ENCODE measurements at places on chromosomes 16 and 17.

DNA sequence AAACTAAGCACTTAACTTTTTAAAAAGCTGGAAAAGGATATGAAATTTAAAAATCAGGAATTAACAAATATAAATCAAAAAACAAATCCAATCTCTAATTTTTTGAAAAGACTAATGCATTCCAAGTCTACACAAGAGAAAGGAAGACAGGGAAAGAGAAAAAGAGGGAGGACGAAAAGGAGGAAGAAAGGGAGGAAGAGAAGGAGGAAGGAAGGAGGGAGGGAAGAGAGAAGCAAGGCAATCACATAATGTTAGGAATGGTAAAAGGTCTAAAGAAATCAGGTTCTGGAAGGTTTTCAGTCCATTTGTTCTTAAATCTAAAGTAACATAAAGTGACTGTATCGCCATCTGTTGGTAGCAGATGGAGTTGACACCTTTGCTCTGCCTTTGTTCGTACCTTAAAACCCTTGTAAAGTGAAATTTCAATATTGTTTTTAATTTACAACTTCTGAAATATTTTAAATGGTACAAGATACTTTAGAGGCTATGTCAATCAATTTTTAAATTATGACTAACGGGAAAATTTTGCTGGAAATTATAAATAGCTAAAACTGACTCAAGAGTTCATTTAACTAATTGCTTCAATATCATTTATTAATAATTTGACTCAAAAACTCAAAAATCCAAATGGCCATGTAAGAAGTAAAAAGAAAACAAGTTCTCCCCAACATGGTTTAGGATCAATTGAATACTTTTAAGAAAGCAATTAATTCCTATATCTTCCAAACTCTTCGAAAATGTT, 20.4 kb upstream of the CDYL2 start:
- peak; percentile 8 for DNase-seq

DNA sequence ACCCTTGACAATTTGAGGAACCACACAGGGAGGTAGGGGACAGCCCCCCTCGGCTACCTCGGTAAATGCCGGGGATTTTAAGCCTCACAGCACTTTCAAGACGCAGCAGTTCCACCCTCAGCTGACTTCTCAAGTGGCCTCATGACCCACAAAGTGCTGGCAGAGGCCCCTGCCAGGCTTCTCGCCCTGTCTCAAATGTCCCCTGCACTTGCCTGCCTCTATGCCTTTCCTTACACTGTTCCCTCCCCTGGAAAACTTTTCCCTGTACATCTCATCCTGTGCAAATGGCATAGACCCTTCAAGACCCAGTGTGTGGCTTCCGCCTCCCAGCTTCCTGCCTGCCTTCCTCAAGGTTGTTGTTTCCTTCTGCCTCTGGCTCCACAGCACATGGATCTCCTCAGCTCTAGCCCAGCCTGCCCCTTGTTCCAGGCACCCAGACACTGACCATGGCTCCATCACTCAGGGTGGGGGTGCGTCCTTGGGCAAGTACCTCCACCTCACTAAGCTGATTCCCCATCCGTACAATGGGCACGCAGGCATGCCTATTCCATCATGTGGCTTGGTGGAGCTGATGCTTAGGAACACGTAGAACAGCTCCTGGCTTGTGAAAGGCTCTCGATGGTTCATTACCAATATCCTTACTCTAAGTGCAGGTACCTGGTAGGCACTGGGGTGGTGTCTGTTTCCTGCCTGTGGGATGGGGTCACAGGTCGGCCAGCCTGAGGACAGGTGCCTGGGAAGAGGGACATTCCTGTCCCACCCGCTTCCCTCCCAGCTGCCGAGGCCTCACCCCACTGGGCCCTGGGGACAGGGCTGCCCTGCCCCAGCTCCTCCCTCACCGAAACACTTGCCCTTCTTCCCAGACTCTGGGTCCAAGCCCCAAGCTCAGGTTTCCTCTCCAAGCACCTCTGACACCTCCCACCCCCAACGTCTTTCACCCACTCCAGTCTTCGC, 24.0 kb downstream of the MMP15 start:
- no peak for DNase-seq

- no peak for DNase-seq
These were observed 772 bp upstream of the CHCT1 start for GRCh38 chr17:60421273-60422161.

- no peak for DNase-seq
These were observed 1.8 kb upstream of the NUBP1 start for GRCh38 chr16:10741844-10742243.

DNA sequence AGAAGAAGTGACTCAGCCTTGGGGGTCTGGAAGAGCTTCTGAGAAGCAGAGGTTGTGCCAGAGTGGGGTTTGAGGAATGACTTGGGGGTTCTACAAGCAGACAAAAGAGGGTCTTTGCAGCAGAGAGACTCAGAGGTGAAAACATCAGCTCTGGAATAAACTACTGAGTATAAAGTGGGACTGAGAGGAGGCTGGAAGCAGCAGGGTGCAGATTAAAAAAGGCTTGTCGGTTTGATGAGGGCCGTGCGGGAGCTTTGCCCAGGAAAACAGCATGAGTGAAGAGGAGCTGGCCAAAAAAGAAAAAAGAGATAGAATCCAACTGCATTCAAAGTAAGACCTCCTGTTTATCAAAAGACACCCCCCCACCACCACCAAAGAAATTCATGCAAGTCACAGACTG, 13.1 kb upstream of the ACE start:
- no peak for DNase-seq

DNA sequence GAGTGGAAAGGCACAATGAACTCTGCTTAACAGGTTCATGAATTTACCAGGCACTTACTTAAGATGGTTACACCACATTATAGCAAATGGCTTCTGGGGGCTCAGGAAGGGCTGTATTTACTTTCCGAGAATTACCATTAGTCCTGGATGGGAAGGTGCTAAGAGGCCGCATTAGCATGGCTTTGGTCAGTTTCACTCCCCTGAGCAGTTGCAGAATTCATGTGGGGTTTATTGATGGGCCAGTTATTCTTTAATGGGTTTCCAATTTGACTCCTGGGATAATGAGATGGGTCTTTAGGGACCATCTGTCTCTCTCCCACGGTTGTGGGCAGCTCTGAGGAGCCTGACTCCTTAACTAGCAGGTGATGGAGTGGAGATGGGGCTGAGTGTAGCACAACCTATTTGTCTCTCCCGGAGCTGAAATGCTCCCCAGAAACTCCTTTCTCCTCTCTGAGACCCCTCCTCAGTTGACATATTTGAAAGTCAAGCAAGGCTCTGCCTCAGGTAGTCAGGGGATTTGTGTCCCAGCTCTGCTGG, 652.5 kb downstream of the HS3ST4 start:
- no peak for DNase-seq

GRCh38 chr17:41583137-41584127, 3.3 kb downstream of the KRT14 start:
- no peak for DNase-seq

- no peak for DNase-seq
These were observed 26.0 kb downstream of the TK2 start for GRCh38 chr16:66523861-66524354.

- DNase-seq = no peak
These were observed 76.1 kb upstream of the CDH5 start for GRCh38 chr16:66290431-66290830.

DNA sequence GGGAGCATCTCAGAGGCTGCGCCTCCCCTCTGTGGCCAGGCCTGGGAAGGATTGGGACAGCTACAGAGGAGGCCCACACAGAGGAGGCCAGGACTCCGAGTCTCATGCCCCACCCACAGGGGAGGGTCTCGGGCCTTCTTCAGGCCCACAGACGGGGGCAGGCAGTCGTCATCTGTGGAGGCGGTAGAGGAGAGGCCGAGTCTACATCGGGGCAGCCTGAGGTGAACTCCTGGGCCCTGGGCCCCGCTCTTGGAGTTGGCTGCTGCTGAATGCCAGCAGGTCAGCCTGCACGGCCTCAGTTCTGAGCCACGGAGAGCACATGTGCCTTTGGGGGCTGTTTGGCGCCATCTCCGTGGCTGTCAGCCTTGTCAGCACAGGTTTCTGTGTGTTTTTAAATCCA, 8.1 kb upstream of the NUDT16L1 start:
- no peak for DNase-seq

- DNase-seq = no peak
These were observed 375.7 kb upstream of the CDH11 start for GRCh38 chr16:65497571-65497970.

GRCh38 chr16:13099822-13100221, 198.4 kb downstream of the SHISA9 start:
- no peak for DNase-seq

DNA sequence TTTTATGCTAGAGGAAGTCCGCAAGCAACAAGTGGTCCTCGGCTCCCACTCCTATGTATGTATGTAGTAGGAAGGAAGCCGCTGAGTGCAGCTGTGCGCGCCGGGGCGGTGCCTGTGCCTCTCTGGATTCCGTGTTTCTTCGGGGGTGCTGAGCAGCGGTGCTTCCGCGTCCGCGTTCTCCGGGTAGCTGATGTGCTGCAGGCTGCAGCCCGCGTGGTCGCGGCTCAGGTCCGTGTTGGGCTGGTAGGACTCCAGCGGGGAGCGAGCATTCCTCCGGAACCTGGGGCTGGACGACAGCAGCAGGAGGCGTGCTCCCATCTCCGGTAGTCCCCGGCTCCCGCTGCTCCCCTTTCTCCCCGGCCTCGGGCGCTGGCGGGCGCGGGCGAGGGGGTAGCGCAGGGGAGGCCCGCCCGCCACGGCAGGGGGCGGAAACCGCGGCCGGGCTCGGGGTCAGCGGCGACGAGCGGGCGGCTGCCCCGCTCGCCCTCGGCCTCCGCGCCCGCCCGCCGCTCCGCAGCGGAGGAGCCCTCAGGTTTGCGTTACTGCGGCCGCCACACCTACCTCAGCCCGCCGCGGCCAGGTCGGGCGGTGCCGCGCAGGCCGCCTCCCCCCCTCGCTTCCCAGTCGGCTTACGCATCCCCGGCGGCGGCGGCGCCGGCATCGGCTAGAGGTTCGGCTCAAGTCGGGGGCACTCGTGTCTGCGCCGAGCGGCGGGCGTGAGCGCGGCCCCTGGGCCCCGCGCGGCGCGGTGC, 487 bp downstream of the C17orf67 start:
- DNase-seq = peak; percentile 8

DNA sequence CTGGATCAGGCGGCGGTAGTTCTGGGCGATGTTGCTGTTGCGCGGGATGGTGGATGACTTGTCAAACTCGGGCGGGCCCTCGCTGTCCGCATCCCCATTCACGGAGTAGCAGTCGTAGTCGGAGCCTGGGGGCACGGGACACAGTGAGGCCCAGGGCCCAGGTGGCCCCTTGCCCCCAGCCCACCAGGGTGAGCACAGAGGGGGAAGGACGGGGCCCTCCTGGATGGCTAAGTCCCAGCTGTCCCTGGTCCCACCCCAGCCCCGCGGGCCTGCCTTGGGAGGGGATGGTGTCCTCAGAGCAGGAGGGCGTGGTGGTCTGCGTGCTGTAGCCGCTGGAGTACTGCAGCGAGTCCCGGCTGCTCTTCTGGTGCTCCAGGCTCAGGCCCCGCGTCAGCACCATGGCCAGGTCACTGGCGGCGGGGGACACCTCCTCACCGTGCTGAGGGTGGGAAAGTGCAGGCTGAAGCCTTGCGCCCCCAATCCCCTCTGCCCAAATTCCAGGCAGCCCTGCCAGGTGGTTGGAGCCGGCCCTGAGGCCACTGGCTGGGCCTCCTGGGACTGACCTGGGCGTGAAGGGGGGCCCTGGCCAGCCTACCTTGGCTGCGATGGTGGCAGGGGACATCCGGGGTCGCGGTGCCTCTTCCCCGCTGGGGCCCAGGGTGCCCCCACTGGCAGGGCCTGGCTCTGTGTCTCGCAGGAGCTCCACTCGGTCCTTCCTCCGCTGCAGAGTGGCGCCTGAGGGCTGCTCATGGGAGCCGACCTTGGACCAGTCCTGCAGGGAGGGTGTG, 18.2 kb downstream of the IL34 start:
- no peak for DNase-seq

DNA sequence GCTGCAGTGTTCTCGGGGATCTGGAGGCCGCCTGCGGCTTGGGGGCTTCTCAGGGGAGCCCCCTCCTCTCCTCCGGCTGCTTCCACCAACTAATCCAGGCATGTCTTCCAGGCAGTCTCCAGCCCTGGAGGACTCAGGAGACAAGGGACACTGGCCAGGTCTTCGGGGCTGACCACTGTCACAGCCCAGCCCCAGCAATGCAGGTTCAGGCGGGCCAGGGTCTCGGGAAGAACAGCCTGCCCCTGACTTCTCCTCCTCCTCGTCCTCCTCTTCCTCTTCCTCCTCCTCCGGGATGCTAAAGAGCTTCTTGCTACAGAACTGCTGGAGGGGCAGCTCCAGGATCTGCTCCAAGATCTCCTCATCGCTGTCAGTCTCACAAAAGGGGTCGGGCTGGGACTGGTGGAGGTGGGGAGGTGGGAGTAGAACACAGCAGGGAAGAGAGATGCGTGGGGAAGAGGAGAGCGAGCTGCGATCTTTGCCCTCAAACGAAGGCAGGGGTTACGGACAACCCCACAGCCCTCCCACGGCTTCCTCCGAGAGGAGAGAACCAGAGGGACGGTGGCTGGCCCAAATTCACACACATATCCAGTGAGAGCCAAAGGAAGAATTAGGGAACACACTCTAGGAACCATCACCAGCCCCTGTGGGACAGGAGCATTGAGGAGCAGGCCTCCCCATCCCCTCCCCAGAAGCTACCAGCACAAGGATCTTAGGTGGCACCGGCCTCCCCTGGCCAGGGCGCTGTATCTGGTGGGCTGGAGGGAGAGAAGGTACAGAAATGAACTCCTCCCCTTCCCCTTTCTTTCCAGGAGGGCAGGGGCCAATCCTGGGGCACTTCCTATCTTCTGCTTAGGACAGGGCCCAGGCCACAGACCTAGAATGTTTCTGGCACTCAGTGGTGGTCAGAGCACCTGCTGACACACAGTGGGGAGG, 19.3 kb downstream of the TSPOAP1 start:
- no peak for DNase-seq

- no peak for DNase-seq
These were observed 5.1 kb downstream of the ABCC12 start for GRCh38 chr16:48150707-48151106.

- DNase-seq = no peak
These were observed 544.5 kb downstream of the NPIPA7 start for GRCh38 chr16:16923479-16923878.

- DNase-seq = no peak
These were observed 7.3 kb downstream of the NEUROD2 start for GRCh38 chr17:39600288-39600996.

DNA sequence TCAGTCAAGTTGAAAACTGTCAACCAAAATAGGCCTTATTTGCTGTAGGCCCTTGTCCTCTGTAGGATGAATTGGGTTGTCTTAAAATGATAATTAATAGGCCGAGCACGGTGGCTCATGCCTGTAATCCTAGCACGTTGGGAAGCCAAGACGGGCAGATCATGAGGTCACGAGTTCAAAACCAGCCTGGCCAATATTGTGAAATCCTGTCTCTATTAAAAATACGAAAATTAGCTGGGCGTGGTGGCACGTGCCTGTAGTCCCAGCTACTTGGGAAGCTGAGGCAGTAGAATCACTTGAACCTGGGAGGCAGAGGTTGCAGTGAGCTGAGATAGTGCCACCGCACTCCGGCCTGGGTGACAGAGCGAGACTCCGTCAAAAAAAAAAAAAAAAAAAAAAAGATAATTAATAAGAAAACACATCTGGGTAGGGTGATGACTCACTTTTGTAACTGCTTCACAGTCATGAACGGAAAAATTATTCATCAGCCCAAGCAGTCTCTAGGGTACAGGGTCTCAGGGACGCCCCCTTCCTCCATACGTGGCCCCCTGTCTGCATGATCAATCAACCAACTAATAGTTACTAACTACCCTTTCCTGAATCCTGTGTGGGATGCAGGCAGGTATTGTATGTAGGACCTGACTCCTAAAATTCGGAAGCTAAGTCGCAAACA, 137.0 kb upstream of the RCVRN start:
- DNase-seq = no peak

- no peak for DNase-seq
These were observed 107.2 kb upstream of the TMEM97 start for GRCh38 chr17:28211811-28212210.
